Omental fat pad (tissue), 4 donors: ENCODE measurements at places on chromosomes 2 and 18.

GRCh38 chr2:60882971-60883753, 1.8 kb downstream of the REL start:
- DNase-seq = no peak

- DNase-seq = no peak
These were observed 99.2 kb upstream of the FAM237A start for GRCh38 chr2:206543073-206543472.

DNA sequence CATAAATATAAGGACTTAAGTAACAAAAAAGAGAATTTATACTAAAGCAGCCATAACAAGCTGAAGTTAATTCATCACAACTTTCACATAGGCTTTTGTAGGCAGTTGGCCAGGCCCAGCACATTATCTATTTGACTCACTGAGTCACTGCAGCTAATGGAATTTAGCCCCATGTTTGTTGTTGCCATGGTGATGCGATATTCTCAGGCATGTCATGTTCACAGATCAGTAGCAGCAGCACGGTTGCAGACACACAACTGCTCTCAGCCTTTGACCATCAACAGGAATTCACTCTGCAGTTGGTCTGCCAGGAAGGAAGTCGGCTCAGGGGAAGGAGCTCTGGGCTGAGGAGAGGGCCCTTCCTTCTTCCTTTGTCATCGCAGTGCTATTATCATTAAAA, 639.8 kb downstream of the TMEM182 start:
- DNase-seq = no peak

DNA sequence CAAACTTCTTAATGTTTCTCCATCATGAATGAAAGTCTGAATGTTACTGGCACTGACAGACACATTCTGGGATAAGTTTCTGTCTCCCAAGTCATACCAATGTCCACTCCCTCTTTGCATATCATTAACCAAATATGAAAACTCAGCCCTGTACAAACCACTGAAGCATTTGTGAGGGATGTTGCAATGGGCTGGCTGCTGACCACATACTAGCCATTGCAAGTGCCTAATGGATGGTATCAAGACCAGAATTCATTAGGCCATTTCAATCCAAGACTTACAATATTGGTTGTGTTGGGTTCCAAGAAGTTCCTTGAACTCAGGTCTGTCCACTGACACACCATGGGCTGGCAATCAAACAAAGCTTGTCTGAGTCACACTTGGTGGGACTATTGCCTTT, 73.8 kb downstream of the CBLN2 start:
- no peak for DNase-seq

GRCh38 chr2:240431661-240432424, 3.6 kb upstream of the GPC1 start:
- peak; percentile 12 for DNase-seq

- no peak for DNase-seq
These were observed 263.1 kb downstream of the LOXHD1 start for GRCh38 chr18:46393961-46394360.

- DNase-seq = no peak
These were observed 98.7 kb downstream of the FEZ2 start for GRCh38 chr2:36499128-36499820.

DNA sequence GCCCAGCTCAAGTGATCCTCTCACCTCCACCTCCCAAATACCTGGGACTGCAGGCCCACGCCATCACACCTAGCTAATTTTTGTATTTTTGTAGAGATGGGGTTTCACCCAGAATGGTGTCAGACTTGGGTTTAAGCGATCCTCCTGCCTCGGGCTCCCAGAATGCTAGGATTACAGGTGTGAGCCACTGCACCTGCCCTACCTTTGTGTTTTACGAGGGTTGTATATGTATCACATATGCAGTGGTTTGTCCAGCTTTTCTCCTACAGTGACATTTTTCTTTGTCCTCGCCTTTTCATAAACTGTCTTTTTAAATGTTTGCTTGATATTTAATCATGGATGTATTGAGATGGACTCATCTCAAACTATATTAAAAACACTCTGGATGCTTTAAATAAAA, 38.5 kb downstream of the AGAP1 start:
- no peak for DNase-seq

DNA sequence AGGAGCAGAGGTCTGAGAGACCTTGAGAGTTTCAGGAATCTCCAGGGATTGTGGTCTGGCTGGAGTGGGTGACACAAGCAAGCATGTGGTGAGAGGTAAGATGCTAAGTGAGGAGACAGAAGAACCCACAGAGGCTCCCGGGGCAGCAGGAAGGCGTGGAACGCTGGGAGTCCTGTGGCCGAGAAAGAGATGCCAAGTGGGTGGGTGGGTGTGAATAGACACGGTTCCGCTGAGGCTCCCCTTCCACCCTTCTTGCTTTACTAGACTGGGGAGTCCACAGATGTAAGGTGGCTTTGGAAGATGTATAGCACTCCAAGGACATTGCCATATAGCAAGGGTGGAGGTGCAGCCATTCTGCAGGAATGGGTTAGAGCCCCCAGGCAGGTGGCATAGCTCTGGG, 4.2 kb downstream of the TEX51 start:
- DNase-seq = no peak

DNA sequence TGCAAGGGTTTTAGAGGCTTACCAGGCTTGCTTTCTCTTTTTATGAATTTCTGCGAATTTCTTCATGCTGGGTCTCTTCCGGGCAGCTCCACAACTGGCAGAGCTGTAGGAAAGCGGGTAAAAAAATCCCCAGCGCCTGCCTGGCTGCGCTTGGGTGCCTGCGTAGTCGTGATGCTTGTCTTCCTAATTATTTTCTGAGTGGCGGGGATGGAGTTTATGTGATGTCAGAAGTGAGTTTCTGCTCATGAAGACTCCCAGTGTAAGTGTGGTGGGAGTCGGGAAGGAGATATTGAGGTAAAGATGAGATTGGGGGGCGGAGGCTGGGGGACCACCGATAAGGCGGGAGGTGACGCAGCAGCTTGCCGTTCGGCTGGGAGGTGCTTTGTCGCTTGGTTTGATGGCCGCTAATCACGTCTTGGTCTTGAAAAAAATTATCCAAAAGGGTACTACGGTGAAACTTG, 229.8 kb downstream of the LDLRAD4 start:
- no peak for DNase-seq
